ENCODE measurements at places on chromosomes 2 and 18. TPM values are rescaled to one million over a fixed set of nuclear protein-coding genes. Genes with fewer than 3 reads are reported as not detected.

DNA sequence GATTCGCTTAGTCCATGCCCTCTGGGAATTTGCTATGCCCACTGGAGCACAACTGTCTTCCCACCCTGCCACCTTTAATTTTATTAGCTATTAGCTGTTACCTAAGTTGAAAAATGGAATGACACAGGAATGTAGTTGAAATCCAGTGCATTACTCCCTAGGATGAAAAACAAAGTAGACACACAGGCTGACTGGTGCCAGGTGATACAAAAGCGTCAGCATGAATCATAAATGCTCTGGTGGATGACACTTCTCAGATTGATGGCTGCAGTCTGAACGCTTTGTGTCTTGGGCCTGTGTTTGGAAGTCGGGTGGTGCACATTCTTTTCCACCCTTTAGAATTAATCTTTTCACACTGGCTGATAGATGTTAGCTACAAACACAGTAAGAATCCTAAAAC, 802.0 kb downstream of the DCC start:
- no peak for DNase-seq
- H3K4me1 ChIP-seq: no peaks in the 10 kb centered on the region
- no peak overlapping the region for H3K4me3 ChIP-seq
- no peaks in the 10 kb centered on the region for H3K36me3 ChIP-seq
- no peak overlapping the region for H3K27ac ChIP-seq

GRCh38 chr2:181440919-181441318, 16.3 kb upstream of the ITGA4 start:
- no peak for DNase-seq
- no peaks in the 10 kb centered on the region for H3K36me3 ChIP-seq
- H3K27me3 ChIP-seq: no peaks in the 10 kb centered on the region

DNA sequence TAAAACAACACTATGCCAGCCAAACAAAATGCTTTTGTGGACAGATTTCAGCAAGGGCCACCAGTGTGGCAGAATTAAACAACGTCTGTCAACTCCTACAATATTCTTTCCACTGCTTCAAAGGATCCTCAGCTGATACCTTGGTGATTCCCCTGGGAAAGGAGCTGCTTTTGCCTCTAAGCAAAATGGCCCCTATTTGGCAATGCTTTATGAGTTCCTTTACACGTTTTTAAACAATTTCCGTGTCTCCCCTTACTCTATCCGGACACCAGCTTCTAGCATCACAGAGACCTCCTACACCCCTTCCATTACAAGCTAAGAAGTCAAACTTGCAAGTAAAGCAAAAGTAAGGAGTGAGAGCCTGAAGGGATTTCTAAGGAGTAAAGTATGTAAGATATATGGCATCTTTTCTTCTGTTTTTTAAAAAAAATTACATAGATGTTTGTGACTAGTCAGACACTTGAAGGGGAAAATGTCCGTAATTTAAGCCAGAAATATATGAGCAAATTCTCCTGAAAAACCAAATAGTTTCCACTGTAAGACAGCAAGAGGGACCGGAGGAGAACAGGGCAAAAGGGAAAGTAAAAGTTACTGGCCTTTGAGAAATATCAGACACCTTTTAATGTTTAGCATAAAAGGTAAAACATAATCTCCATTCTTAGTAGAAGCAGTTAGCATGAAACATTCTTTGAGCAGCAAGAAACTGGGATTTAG, 1.9 kb downstream of the SOS1 start:
- no peak overlapping the region for H3K27ac ChIP-seq
- peaks cover 23% of the 10 kb centered on the region for H3K4me1 ChIP-seq
- no peaks in the 10 kb centered on the region for H3K27me3 ChIP-seq
- H3K4me3 ChIP-seq: peak overlapping the region; percentile 84

- peaks cover 61% of the 10 kb centered on the region for H3K36me3 ChIP-seq
- no peak overlapping the region for H3K4me3 ChIP-seq
- peaks cover 46% of the 10 kb centered on the region for H3K4me1 ChIP-seq
Measured at GRCh38 chr2:132668189-132668823, 1.7 kb downstream of the LYPD1 start.

GRCh38 chr2:149055751-149056150, 17.3 kb downstream of the LYPD6B start:
- H3K4me3 ChIP-seq: no peak overlapping the region
- H3K36me3 ChIP-seq: no peaks in the 10 kb centered on the region

CXCR1 gene
- not detected for total RNA-seq
